ENCODE measurements at places on chromosomes 4 and X.

DNA sequence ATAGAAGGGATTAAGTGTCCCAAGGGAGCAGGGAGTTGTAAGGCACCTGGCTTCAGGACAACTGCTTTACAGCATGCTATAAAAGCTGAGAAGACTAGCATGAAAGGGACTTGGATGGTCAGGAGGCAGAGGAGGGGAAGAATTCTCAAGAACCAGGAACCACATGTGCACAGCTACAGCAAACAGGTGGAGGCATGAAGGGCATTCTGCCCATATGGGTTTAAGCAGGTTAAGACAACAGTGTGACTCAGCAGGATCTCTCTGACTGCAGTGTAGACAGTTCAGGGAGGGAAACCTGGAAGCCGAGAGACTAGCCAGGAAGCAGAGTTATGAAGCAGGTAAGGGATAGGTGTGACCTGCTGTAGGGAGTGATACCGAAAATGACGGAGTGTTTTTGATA, 117.0 kb downstream of the DHRSX start:
- DNase-seq = no peak

DNA sequence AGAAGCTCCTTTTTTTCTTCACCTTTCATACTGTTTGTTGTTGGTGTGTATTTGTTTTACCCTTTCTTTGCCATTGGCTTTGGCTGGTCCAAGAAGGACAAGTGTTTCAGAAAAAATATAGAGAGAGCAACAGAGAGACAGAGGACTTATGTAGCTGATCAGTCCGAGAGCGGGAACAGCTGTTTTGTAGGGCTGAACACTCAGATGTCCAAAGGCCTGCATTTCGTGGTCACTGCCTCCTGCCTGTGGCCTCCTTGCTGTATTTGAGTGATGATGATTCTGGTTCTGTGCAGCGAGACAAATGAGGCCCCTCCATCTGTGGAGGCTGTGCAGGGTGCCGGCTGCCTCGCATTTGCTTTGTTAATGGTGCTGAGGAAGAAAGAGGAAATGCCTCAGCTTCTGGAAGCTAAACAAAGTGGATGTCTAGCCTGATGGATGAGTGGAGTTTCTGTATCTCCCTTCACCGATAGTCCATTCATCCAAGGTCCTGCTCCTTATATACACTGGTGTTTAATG, 19.8 kb upstream of the STOX2 start:
- no peak for DNase-seq

- DNase-seq = no peak
These were observed 16.0 kb downstream of the XG start for GRCh38 chrX:2767631-2768455.

- no peak for DNase-seq
These were observed 20.8 kb downstream of the FGFRL1 start for GRCh38 chr4:1031956-1032795.

DNA sequence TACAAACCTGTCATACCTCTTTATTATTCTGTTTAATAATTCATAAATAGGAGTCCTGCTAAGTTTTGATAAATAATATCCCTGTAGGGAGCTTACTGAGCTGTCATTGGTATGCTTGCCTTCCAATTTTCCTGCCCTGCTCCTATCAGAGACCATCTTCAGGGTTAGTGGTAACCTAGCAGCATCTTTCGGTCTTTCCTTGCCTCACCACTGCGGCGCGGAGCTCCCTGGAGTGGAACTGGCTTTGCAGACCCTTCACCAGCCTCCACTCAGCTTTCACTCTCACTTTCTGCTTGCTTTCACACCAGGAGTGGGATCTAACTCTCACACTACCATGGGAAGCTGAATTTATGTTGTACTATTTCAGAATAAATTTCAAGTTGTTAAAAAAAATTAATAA, 481.7 kb upstream of the ATOH1 start:
- DNase-seq = no peak

DNA sequence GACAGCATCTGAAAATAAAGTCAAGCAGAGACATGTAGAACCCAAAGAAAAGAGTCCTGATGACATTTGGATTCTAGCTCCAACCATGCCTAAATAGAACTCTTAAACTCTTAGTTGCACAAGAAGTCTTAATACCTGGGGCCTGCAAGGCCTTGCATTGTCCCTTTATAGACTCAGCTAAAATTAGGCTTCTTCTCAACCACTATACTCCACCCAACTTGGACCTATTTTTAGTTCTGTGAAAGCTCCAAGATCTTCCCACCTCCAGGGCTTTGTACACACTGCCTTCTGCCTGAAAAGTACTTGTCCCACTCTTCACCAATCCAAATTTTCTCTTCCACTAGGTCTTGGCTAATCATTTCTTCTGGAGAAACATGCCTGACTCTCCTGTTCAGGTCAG, 36.5 kb downstream of the PLK4 start:
- no peak for DNase-seq

- no peak for DNase-seq
These were observed 249.4 kb downstream of the HNRNPD start for GRCh38 chr4:82124365-82124764.

GRCh38 chrX:55340896-55341433, 76.2 kb upstream of the PAGE3 start:
- DNase-seq = no peak

GRCh38 chr4:66216252-66216651, 546.0 kb upstream of the EPHA5 start:
- DNase-seq = no peak

DNA sequence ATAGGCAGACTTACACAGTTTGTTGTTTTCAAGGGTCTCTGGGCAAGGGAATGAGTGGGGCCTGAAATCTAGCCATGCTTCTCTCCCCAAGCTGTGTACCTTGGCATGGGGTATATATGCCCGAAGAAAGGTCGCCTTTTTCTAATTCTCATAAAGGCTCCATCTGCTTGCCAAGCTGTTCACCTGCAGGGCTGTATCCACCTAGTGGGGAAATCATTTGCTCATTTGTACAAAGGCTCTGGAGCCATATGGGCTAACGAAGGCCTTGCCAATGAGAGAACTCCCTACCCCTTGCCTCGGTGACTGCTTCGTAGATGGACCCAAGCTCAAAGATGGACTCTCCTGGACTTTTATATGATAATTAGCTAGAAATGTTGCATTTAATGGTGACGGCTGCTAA, 1097.0 kb downstream of the PDHA2 start:
- DNase-seq = no peak

DNA sequence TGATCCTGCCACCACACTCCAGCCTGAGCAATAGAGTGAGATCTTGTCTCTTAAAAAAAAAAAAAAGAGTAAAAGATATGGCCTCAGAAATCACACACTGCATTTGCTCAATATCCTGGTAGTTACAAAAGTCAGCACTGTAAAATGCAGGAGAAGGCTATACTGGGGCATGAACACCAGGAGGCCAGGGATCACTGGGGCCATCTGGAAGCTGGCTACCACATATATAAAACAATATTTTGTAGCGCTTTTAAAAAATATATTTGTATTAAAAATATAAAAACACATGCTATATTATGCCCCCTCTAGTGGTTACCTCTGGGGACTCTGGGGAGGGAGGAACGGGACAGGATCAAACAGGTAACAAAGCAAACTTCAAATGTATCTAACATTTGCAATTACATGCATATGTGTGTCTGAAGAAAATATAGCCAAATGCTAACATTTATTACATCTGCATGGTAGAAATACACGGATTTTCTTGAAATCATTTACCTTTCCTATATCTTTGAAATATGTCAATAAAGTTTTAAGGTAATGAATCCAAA, 4.0 kb downstream of the C4orf46 start:
- DNase-seq = peak; percentile 13

DNA sequence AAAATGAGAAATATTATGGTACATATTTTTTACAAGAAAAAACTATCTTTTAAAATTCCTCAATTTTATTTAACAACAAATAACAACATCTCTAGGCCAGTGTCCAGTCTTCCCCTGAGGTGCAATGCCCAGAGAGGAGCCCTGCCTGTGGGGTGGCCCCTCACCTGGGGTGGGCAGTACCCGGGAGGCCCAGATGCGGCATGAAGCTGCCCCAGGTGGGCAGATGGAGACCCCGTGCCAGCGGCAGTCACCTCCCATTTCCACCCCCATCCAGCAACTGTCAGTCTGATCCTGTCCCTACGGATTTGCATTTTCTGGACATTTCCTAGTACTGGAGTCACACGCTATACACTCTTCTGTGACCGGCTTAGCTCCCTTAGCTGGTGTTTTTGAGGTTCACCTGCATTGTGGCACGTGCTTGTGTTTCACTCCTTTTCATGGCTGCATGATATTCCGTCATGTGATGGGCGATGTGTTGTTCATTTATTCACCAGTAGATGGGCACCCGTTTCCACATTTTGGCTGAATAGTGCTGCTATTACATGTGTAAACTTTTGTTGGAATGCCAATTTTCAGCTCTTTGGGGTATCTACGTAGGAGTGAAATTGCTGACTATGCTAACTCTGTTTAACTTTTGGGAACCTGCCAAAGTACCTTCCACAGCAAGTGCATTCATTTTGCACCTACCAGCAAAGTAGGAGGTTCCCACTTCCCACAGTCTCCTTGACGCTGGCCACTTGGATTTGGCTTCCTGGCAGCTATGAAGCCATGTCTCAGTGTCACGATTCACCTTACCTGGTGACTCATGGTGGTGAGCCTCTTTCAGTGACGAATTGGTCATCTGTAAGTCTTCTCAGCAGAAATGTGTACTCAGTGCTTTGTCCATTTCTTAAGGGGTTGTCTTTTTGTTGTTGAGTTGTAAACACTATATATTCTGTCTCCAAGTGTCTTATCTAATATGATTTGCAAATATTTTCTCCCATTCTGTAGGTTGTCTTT, 11.7 kb upstream of the MAEA start:
- no peak for DNase-seq

- DNase-seq = no peak
These were observed 145.8 kb upstream of the ATP6AP2 start for GRCh38 chrX:40434947-40435346.

Data from activated CD4-positive, alpha-beta T cell treated with anti-CD3 and anti-CD28 coated beads, Interleukin-2, amount 50 U/mL, for 1 hour (primary cell).